ENCODE measurements at places on chromosomes 5 and 9. TPM values are rescaled to one million over a fixed set of nuclear protein-coding genes. Genes with fewer than 3 reads are reported as not detected.

DNA sequence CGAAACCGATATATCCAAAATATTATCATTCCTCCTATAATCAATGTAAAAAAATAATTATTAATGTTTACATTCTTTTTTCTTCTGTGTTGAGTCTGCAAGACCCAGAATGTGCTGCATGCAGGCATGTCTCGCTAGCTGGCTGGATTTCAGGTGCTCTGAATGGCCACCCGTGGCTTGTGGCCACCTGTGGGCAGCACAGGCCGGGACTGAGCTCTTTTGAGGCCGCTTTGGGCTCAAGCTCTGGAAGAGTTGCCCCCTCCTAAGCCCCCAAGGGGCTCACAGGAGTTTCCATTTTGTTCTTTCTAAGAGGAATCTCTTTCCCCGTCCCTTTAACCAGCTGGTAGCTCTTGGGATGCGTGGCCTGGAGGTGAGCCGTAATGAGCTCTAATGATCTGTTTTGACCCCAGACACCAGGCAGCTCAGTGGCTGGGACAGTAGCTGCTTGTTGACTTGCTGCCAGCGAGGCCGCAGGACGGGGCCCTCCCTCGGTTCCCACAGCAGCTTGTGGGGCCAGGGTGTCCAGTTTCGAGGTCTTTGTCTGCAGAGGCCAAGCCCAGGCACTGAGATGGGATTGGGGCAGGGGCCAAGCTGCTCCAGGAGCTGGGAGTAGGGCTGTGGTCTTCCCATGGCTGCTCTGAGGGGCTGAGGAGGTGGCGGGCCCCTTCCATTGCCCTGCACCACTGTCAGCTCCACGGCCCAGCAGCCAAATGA is 20.8 kb downstream of the ASS1 start:
- no peak for DNase-seq

DNA sequence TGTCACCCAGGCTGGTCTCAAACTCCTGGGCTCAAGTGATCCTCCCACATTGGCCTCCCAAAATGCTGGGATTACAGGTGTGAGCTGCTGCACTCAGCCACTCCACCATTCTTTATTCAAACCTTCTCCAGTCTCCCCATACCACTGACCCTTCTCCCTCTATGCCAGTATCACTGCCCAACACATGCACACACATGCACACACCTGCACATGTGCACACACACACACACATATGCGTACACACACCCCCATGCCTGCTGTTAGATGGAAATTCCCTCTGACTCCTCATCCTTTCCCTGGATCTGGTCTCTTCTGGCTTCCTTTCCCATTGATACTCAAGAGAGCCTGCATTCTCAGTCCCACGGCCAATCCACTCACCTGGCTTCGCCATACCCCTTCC is 170.0 kb downstream of the CRB2 start:
- DNase-seq = no peak

GRCh38 chr5:140106805-140107311 is 7.1 kb upstream of the PURA start:
- no peak for DNase-seq

STPG3 gene
- total RNA-seq = not detected

DNA sequence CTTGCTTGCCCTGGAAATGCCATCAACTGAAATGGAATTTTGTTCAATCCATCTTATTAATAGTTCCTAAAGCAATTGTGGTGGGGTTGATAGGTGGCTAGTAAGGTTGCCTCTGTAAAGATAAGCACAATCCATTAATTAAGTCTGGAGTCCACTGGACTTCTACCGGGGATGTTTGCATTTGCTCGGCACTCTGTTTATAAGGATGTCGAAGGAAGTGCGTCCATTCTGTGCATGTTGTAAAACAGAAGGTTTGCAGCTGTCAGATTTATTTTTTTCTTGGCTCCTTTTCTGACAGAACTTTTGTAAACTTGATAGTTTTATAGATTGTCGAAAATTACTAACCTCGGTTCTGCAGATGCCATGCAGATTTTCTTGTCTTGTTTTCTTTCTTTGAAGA is 12.8 kb upstream of the TNFAIP8 start:
- DNase-seq = no peak

CYLC2 gene
- not detected for total RNA-seq

DNA sequence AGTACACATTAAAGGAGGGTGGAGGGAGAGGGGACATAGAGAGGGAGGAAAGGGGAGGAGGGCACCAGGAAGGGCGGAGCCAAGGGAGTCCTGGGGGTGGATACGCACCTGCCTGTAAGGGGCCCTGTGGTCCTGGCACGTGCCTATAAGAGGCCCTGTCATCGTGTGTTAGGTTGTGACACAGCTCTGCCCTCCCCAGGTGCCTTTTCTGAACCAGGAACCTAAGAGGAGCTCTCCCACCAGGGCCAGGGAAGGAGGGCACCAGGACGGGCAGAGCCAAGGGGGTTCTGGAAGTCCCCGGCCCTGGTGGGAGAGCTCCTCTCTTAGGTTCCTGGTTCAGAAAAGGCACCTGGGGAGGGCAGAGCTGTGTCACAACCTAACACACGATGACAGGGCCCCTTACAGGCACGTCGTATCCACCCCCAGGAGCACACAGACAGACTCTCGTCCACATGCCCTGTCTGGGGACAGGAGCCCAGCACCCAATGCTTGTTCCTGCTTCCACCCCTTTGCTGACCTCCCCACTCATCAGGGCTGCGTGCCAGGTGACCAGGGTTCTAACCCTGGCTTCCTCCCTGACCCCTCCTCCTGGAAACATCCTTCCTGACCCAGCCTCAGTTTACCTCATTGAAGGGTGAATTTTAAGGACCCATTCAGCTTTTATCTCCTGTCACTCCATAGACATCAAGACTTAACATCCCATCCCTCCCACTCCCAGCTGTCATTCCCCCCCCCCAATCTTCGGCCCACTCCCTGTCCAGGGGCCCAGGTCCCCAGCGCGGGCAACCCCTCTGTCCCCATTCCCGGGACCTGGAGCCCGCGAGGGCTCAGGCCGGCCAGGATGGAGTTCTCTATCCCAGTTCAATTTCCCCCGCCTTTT is 12.9 kb upstream of the OLFM1 start:
- no peak for DNase-seq

Data from ureter (tissue), 1 donor.